ENCODE measurements at places on chromosomes 13 and 19. TPM values are rescaled to one million over a fixed set of nuclear protein-coding genes. Genes with fewer than 3 reads are reported as not detected.

TEX29 gene
- total RNA-seq = 0.62 TPM

DNA sequence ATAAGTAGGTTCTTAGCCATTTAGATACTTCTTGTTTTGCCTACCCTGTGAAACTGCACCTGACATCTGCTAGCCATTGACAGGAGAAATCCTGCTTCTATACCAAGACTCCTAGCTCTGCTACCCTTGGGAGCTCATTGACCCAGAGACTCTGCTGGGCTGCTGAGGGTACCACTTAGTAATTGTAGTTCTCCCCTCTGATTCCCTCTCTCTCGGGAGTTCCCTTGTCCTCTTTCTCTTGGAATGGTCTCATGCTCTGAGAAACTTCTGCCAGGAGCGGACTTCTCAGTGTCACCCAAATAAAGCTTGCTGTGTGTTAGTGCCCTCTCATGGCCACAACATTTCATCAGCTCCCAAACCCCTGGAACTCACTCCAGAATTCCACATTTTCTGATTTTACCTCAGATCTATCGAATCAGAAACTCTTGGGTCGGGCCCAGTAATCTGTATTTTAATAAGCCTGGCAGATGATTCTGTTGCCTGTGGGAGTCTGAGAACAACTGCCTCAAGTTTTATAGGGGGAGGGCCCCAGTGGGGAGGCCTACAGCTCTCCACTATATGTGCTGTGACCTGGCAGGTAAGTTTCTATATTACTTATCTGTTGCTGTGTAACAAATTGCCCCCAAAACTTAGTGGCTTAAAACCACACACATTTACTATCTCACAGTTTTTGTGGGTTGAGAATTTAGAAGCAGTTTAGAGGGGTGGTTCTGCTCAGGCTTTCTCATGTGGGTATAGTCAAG is 221.1 kb downstream of the TDRD3 start:
- H3K4me3 ChIP-seq = no peak overlapping the region
- no peaks in the 10 kb centered on the region for H3K36me3 ChIP-seq
- DNase-seq = no peak
- no peaks in the 10 kb centered on the region for H3K27me3 ChIP-seq

GRCh38 chr19:20999731-21000352 is 20.6 kb upstream of the ZNF430 start:
- DNase-seq = peak; percentile 91
- H3K4me3 ChIP-seq = peak overlapping the region; percentile 97
- no peaks in the 10 kb centered on the region for H3K27me3 ChIP-seq
- peaks cover 5% of the 10 kb centered on the region for H3K4me1 ChIP-seq

DNA sequence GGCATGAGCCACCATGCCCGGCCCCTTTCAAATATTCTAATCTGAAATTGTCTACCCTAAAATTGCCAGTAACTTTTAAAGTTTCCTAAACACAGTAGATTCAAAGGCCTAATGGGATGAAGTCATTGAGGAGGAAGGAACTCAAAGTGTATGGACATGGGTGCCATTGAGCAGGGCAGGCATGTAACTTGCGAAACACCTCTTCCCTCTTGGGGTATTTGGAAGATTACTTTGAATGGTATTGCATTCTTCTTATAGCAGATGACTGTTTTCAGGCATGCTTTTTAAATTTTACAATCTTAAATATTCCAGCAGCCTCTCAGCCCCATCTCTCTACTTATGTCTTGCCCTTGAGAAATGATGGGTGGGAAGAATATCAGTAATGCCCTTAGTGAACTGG is 21.0 kb downstream of the TM9SF2 start:
- H3K27ac ChIP-seq = no peak overlapping the region
- H3K27me3 ChIP-seq = no peaks in the 10 kb centered on the region
- DNase-seq = no peak
- H3K36me3 ChIP-seq = peaks cover 44% of the 10 kb centered on the region
- H3K4me1 ChIP-seq = peaks cover 9% of the 10 kb centered on the region

DNA sequence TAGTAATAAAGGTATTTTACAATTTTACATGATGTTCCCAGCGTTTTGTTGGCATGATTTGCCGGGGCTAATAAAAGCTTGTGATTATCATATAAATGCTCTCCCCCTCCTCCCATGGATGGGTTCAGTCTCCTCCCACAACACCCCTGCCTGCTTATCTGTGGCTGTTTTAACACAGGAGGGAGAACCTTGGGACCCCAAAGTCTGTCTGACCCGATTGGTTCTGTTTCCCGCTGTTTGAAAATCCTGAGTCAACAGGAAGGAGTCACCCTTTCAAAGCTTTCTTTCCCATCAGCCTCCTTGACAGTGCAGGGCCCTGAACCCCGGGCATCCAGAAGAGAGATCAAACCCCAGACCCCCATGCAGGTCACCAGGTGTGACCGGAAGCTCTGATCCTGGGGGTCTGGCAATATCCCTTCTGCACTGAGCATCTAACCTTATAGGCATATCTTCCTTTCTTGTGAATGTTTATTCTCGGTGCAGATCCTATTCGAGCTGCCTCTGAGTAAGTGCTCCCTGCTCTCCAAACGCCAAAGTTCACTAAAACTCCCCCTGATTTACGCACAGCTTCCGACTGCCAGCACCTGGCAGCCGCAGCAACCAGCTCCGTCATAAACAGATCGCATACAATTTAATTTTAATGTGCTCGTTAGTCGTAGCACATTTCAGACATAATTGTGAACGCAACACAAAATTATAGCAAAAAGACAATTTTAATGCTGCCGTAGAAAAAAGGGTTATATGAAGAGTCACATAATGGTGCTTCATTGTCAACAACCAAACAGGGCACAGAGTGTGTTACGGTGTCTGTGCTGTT is 74.8 kb downstream of the TSHZ3 start:
- DNase-seq = no peak
- H3K27ac ChIP-seq = no peak overlapping the region
- peaks cover 24% of the 10 kb centered on the region for H3K36me3 ChIP-seq
- H3K4me1 ChIP-seq = peaks cover 22% of the 10 kb centered on the region
- no peak overlapping the region for H3K4me3 ChIP-seq
- no peaks in the 10 kb centered on the region for H3K27me3 ChIP-seq

NPHS1 gene
- total RNA-seq = 1.9 TPM

GPC6 gene
- total RNA-seq = 8.4 TPM

DNA sequence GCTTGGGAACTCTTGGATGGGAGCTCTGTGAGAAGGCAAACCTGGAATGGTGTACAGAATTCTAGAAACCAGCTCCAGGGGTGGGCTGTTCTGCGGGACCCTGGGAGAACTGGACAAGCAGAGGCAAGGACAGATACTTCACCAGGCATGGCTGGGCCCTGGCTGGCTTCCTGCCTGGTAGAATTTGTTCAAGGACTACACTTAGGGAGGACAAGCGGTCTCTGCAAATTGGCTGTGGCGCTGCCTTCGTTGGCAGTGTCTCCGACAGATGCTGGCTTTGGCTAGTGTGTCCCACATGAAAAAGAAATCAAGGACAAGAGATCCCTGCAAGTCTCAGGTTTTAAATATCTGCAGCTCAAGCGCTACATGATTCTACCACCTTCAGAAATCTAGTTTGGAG is 12.4 kb downstream of the CEBPG start:
- peaks cover 14% of the 10 kb centered on the region for H3K36me3 ChIP-seq
- H3K27me3 ChIP-seq = no peaks in the 10 kb centered on the region
- DNase-seq = no peak
- H3K4me1 ChIP-seq = peaks cover 17% of the 10 kb centered on the region
- no peak overlapping the region for H3K27ac ChIP-seq

TSKS gene
- not detected for total RNA-seq

FFAR1 gene
- total RNA-seq = 2.1 TPM

ZBTB32 gene
- total RNA-seq = not detected

SLC7A9 gene
- total RNA-seq = 3.1 TPM

DNA sequence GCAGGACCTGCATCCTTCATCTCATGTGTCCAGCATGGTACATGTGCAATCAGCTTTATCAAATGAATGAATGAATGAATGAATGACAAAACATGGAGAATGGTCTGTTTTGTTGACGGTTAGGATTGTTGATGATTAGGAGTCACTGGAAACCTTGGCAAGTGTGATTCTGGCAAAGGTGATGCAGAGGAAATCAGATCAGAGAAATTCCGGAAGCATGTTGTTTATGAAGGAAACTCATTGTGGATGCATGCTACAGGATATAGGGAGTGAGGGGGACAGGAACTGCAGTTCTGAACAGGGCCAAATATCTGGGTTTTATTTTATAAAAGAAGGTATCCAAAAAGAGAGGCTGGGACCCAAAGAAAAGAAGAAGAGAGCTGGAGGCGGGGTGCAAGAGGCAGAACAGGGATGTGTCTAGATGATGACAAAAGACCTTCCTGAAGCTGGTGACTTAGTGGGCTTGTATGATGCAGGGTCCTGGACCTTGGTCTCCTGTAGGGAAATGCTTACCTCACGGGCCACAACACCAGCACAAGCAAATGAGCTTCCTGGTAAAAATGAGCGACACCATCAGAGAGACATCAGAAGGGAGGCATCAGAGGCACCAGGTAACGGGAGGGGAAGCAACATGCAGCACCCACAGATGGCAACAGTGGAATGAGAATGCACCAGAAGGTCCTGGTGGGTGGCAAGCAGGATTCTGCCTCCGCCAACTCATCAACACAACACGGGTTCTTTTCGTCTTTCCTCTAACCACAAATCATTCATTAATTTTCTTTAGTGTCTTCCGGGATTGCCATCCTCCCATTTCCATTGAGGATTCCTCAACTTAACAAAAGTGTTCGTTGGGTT is 159.6 kb downstream of the FOXO1 start:
- H3K4me1 ChIP-seq = peaks cover 4% of the 10 kb centered on the region
- no peaks in the 10 kb centered on the region for H3K36me3 ChIP-seq
- H3K27me3 ChIP-seq = no peaks in the 10 kb centered on the region
